Activated T-cell treated with anti-CD3 and anti-CD28 coated beads, Interleukin-2, amount 50 U/mL, for 72 hours (primary cell): ENCODE measurements at places on chromosomes 1 and 21.

GRCh38 chr1:205535096-205535495 lies 30.6 kb downstream of the CDK18 start:
- DNase-seq: no peak

- no peak for DNase-seq
These were observed 20.1 kb downstream of the MEGF6 start for GRCh38 chr1:3590951-3591865.

DNA sequence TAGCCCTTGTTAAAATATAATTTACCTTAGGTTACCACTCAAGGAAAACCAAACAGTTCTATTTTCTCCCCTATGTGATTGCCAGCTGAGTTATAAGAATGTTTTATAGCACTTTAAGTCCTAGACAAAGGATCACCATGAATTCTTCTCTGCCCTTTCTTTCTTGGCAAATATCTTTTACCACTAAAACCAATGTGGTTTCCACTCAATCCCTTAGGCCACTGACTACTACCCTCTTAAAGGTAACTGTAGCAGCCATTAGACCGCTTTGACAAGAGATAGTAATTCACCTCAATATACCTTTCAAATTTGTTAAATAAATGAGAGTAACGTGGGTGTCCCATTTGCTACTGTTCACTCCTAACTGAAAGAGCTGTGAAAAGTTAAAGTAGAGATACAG lies 307.9 kb upstream of the PRMT6 start:
- no peak for DNase-seq

GRCh38 chr1:237045278-237046016 lies 3.5 kb downstream of the RYR2 start:
- DNase-seq: no peak

DNA sequence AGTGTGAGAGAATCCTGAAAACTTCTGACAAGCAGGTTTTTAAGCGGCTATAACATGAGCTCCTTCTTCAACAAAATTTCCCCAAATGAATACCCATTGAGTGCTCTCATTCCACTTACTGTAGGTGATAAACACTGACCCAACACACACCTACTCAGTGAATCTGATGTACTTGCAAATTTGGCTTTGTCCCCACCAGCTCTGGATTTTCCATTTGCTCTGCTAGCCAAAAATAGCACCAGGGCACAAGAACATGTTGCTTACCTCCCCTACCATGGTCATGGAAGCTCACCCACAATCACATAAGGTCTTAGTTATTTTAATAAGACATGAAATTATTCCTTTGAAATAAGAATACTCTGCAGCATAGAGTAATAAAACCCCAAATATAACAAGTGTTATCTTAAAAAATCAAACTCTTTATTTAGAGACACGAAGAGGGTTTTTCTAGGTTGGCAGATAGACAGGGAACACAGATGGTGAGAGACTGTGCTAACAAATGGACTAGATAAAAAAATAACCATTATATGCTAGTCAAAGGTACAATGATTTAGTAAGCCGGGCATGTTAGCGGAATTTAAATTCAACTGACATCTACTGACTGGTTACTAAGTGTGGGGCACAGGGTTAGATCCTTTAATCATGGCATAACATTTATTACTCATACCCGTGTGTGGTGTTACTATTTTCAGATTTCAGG lies 291.9 kb downstream of the KCNH1 start:
- DNase-seq: no peak

GRCh38 chr1:227891223-227891954 lies 56.3 kb downstream of the WNT9A start:
- no peak for DNase-seq
